Motor neuron (in vitro differentiated cells): ENCODE measurements at places on chromosomes 7 and 10. TPM values are rescaled to one million over a fixed set of nuclear protein-coding genes. Genes with fewer than 3 reads are reported as not detected.

- no peak for ATAC-seq
These were observed 29.5 kb downstream of the PAX2 start for GRCh38 chr10:100774876-100775275.

DNA sequence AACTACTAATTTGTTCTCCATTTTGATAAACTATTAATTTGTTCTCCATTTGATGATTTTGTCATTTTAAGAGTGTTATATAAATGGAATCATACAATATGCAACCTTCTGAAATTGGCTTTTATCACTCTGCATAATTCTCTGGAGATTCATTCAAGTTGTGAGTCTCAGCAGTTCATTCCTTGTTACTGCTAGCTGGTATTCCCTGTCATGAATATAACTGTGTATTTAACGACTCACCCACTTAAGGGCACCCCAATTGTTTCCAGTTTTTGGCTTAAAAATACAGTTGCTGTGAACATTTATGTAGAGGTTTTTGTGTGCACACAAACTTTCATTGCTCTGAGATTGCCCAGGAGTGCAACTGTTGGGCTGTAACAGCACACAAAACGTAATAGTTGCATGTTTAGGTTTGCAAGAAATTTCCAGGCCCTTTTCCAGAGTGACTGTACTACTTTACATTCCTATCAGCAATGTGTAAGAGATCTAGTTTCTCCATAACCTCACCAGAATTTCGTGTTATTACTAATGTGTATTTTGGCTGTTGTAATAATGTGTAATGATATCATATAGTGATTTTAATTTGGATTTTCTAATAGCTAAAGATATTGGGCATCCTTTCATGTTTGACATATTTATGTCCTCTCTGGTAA lies 153.2 kb upstream of the ADCY1 start:
- peak; percentile 39 for ATAC-seq

DNA sequence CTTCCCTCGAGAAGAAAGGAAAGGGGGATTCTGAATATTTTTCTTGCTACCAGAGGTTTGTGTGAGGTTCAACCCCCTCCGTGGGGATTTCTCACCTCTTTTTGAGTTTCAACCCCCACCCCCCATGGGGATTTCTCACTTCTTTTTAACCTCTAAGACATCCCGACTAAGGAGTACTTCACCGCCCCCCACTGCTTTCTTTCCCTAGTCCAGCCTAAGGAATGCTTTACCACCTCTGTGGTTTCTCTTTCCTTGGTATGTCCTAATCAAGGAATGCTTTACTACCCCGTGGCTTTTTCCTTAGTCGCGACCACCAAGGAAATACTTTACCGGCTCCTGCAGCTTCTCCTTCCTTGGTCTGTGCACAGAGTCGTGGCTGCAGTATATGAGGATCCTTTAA lies 149.4 kb downstream of the LYZL1 start:
- no peak for ATAC-seq

DNA sequence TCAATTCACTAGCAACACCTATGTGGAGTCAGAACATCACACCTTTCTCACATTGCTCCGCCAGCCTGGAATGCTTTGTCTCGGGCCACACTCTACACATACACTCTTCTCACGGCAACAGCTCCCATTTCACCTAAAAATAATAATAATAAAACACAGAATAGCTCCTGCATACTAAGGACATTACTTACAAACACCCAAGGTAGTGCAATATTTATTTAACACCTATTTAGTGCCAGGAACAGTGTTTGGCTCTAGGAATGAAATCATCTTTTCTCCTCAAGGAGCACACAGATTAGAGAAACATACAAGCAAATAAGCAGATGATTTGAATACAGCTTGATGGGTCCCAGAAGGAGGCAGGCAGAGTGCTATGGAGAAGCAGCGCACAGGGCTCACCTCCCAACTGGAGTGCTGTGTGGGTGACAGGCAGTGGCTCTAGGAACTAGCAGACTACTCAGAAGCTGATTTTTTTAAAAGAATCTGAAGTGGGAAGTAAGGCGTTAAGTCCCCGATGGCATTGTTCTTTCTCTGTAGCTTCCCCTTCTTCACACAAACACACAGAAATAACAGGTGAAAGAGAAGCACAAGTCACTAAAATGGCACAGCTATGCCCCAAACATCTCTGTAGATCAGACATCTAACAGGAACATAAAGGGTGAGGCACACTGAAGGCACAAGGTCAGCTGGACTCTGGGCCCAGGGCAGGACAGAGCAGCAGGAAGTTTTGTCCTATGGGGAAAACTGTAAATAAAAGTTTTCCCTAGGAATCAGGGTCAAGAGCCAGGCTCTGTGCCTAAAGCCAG lies 16.7 kb downstream of the USP6NL start:
- no peak for ATAC-seq

DNA sequence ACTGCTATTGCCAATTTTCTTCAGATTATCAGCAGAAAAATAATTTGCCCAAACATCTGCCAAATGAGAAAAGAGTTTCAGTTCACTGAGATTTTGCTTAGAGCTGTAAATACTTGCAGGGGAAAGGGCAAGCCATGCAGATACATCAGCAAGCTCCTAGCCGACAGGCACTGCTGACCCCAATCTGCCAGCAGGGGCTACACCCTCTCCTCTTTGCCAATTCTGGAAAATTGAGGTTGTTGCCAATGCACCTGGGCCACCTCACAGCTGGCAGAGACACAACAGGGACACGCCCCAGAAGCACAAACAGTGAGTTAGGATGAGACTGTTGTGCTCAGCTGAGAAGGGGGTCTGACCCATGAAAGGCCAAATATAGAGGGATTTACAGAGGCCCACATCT lies 129.5 kb upstream of the MYO3A start:
- ATAC-seq = no peak

DNA sequence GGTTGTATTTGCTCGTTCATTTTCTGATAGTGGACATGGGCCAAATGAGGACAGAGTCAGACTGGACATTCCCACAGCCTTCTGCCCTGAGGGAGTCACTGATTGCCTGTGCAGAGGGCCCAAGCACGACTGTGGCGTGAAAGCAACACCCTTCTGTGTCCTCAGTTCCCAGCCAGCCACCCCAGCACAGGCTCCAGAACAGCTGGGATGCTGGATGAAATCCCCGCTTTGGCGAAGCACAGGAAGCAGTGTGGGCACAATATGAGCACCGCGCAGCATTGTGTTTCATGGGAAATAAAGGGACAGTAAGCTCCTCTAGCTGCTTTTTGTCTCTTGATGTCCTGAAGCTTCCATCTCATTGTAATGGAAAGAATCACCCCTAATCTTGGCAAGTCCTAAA lies 20.5 kb downstream of the TRIL start:
- no peak for ATAC-seq

DNA sequence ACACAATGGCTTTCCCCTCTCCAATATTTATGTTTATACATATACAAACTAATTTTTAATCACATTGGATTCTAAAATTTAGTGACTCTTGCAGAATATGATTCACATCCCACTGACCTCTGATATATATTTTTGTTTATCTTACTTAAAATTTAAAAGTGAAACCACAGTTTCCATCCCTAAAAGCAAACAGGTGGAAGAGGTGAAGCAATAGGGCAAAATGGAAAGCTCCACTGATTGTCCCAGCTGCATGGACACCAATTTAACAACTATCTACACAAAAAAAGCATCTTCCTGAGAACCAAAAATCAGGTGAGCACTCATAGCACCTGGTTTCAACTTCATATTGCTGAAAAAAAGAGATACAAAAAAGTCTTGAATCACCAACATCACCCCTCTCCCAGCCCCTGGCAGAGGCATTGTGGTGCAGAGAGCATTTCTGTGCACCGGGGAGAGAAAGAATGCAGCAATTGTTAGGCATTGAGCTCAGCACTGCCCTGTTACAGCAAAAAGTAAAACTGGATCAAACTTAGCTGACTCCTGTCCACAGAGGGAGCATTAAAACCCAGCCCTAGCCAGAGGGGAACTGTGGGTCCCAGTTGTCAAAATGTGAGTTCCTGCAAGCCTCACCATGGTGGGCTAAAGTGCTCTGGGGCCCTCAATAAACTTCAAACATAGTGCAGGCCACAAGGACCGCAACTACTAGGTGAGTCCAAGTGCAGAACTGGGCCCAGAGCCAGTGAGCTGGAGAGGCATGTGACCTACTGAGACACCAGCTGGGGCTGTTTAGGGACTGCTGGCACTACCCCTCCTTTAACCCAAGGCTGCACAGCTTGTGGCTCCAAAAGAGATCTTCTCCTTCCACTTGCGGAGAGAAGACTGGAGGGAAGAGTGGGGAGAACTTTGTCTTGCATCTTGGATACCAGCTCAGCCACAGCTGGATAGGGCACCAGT lies 92.1 kb downstream of the SIRT1 start:
- ATAC-seq = peak; percentile 61

DNA sequence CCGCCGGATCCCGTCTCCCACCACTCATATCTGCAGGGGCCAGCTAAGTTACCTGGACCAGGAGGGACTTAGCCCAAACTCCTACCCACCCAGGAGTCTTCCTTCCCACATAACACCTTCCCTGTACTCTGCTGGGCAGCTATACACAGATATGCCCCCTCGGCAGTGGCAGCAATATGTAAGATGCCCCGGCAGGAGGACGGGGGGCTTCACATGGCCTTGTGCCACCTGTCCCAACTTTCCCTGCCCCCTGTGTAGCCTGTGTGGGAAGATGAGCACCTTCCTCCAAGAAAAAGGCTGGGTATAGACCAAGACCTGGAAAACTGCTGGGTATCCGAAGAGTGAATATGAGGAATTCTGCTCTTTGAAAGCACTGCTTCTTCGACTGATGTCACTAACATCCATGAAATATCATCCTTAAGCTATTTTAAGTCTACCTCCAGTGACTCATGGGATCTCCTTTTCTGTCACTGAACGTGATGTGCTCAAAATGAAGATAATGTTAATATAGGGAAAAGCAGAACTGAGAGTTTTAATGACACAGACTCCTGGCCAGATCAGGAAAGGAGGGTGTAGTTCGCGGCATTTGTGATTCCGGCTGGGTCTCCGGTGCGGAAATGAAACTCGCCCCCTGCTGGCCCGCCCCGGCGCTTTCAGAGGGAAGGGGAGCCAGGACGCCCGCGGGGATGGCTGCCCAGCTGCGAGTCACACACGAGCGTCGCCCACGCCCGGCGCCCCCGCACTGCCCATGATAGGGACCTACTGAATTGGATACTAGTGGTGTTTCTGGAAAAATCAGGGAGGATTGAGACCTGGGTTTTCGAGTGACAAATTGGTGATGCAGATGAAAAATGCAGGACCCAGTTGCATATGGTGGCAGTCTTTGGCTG lies 256.9 kb upstream of the NFE2L3 start:
- ATAC-seq = peak; percentile 70

GRCh38 chr7:41239596-41239995 lies 463.3 kb downstream of the INHBA start:
- ATAC-seq = no peak

- ATAC-seq = no peak
These were observed 26.5 kb upstream of the ENTPD1 start for GRCh38 chr10:95729323-95730055.

GRCh38 chr7:138981332-138982203 lies at the start of gene KIAA1549:
Gene KIAA1549 (minus strand): TSS chr7:138981389. CDS start chr7:138981269, 120 bp downstream.
- ATAC-seq = peak; percentile 90

GRCh38 chr7:42456267-42456666 lies 219.3 kb upstream of the GLI3 start:
- no peak for ATAC-seq

DNA sequence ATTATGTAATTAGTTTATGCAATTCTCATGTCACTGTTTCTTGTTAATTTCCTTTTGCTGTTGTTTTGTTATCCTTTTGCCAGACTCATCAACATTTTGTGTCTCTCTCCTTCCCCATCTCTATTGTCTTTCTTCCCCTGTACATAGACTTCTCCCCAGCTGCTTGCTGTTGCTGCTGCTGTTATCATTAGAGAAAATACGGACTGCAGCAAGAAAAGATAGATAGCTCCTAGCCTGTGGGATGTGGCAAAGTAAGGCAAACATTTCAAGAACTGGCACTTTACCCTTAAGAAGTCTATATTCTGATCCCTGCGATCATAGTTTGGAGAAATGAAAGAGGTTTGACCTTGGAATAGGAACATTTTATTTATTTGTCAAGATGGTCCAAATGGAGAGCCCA lies 162.2 kb downstream of the AOAH start:
- ATAC-seq = no peak

GRCh38 chr10:30124704-30125103 lies 65.3 kb upstream of the JCAD start:
- ATAC-seq = no peak

- ATAC-seq = peak; percentile 50
These were observed 37.3 kb downstream of the ADRA2A start for GRCh38 chr10:111113961-111114757.

DNA sequence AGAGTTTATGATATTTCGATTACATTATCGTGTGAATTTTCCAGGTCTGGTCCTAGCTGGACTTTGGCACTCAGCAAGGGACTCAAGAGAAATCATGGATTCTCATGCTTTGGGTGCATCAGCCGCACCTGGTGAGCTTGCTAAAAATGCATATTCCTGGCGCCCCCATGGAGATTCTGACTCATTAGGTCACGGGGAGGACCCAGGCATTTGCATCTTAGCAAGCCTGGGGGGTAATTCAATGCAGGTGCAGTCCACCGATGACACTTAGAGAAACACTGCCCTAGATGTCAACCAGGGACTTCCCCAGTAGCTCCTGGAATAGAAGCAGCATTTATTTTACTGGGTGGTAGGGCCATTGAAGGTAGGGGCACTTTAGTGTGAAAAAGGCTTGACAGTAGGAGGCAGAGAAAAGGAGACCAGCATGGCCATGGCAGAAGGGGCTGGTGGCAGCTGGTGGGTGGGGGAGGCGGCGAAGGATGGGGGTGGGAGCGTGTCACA lies 29.9 kb upstream of the PDCD4 start:
- no peak for ATAC-seq

GRCh38 chr7:112994656-112995055 lies 92.0 kb downstream of the GPR85 start:
- ATAC-seq = no peak

- no peak for ATAC-seq
These were observed 3.2 kb upstream of the GSTO1 start for GRCh38 chr10:104251443-104251842.

GRCh38 chr7:139059905-139060304 lies 24.1 kb upstream of the ZC3HAV1L start:
- ATAC-seq = no peak

DNA sequence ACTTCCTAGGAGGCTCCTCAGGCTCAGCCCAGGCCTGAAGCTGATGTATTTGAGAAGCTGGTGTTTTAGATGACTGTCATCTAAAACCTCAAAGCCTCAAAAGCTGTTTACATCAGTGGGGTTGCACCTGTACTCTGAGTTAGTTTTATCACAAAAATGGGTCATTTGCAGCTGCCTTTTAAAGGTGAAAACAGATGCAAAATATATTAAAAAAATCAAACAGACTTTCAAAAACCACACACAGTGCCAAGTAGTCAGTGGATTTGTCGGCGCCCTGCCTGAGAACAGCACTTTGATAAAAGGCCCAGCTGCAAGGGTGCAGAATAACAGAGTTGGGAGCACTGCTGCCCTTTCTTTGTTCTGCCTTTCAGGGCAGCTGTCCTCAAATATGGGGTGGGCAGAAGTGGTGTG lies 103.0 kb downstream of the VOPP1 start:
- ATAC-seq = no peak

STAG3 gene
- total RNA-seq = 12.3 and 15.9 TPM in 2 replicates

PKD2L1 gene
- total RNA-seq = 0.27 and 0.47 TPM in 2 replicates

SPDYE6 gene
- total RNA-seq = 0.36 and 0.38 TPM in 2 replicates

IDI2 gene
- total RNA-seq = not detected in 2 replicates

GPC2 gene
- 97.5 and 103 TPM in 2 replicates for total RNA-seq

DKK1 gene
- 11.2 and 13.6 TPM in 2 replicates for total RNA-seq

C10orf90 gene
- 0.05 and 0.13 TPM in 2 replicates for total RNA-seq

ASAH2 gene
- 1.2 and 4.5 TPM in 2 replicates for total RNA-seq

SLC13A1 gene
- 0.10 TPM in 1 of 2 replicates, not detected in the other for total RNA-seq
